Epithelial cell of esophagus (primary cell): ENCODE measurements at places on chromosomes 4 and X.
A peak's percentile ranks its signal among the peaks of the same experiment; 100 is the strongest.

GRCh38 chr4:159697322-159698283 lies 594.7 kb downstream of the RAPGEF2 start:
- DNase-seq = peak; percentile 9

DNA sequence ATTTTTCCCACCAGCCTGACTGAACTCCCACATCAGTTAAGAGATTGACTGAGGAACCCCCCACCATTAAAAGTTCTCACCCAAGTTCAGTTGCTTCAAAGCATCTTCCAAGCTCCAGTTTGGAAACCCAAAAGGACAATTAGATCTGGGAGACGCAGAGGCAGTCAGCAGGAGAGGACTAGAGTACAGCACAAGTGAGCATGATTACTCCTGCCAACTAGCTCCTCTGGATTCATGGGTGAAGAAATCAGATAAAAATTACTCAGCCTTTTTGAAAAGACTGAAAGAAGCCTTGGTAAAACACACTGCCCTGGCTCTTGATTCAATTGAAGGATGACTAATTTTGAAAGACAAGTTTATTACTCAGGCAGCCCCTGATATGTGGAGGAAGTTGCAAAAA lies 297.5 kb downstream of the ADAM29 start:
- no peak for DNase-seq

GRCh38 chr4:46594661-46595060 lies 204.7 kb upstream of the GABRA2 start:
- DNase-seq = no peak

DNA sequence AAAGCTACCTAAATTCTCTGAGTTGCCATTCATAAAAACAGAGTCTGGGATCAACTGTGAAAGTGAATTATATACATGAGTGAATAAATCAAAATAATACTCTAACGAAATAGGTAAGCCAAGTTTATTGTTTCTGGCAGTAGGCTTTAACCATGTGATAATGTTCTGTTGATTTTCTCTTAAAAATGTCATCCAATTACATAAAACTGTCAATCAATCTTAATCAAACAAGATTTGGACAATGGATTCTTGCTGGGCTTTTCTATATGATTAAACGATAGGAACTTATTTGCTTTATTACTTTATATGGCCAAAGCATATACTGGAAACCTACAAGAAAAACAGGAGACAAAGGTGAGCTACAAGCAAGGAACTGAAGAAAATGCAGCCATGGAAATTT lies 148.8 kb downstream of the INPP4B start:
- no peak for DNase-seq

DNA sequence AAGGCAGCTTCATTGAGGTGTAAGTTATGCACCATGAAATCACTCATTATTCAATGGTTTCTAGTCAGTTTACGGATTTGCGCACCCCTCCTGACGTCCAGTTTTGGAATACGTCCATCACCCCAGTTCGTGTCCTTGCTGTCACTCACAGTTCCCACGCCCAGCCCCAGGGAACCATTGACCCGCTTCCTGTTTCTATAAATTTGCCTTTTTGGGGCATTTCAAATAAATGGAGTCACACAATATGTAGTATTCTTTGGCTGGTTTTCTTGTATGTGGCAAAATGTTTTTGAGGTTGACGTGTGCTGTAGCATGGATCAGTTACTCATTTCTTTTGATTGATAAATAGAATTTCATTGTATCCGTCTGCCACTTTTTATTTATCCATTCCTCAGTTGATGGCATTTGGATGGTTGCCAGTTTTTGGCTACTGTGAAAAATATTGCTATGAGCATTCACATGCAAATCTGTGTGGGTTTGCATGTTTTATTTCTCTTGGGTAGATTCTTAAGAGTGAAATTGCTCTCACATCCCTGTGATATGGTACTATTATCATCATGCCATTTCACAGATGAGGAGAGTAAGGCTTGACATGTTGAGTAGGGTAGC lies 18.4 kb upstream of the SORCS2 start:
- no peak for DNase-seq

- DNase-seq = no peak
These were observed 22.3 kb downstream of the UBA6 start for GRCh38 chr4:67678612-67679011.

DNA sequence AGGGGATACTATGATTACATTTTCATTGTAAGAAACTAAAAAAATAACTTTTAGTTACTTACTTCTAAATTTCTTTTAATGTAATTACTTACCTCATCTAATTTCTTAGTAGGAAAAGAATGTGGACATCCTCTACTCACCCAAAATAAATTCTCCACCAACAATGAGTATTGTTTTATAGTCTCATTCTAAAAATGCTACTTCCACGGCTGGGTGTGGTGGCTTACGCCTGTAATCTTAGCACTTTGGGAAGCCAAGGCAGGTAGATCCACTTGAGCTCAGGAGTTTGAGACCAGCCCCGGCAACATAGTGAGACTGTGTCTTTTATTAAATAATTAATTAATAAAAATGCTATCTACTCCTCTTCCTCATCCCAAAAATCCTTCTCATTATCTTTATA lies 99.8 kb downstream of the PPA2 start:
- no peak for DNase-seq

DNA sequence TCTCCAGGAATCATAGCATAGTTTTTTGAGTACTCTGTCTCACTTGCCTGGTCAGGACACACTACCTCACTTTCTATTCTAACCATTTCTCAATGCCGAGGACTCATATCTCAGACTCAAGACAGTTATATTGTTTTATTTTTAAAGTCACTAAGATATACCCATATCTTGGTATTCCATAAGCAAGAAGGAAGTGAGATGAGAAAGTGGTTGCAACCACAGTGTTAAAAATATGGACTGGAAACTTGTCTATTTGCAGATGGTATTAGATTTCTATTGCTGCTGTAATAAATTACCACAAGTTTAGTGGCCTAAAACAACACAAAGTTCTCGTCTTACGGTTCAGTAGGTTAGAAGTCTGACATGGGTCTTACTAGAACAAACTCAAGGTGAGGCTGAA lies 344.8 kb upstream of the MAGEB2 start:
- DNase-seq = no peak

DNA sequence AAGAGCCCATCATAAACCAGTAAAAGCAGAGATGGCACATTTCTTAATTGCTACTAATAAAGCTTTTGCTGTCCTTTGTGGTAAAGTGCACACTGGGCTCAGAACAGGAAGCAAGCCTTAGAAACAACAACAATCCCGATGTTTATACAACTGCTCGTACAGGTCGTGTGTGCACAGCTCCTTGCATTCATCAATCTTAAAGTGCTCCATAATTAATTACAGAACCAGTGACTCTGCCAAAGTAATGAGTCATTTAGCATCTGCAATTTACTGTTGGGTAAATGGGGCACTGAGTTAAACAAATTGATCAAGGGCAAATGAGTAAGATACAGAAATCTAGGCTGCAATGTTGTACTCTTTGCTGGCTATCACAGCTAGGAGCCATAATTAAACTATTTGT lies 61.3 kb upstream of the TXK start:
- DNase-seq = peak; percentile 34

DNA sequence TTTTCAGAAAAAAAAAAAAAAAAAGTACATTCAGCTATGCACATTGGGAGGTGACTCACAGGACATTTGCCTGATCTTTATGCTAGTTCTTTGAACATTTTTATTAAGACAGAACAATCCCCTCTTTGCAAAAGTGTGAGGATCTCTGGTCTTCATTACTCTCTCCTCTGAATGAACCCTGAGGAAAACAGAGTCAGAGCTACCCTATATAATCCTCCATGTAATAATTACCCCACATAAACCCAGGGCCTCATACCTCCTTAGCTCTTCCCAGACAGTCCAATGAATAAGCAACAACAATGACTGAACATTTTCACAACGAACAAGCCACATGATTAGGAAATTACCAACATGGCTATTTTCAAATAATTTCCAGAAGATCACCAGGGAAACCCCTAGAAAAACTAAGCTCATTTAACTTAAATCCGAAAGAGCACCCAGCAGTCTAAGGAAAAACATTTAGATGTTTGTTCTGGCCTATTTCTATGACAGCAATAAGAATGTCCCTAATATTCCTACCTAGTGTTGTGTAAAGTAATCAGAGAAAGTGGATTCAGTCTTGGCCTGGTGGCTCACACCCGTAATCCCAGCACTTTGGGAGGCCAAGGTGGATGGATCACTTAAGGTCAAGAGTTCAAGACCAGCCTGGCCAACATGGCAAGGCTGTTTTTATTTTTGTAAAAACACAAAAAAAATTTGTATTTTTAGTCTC lies 37.8 kb downstream of the TBC1D9 start:
- DNase-seq = peak; percentile 61

DNA sequence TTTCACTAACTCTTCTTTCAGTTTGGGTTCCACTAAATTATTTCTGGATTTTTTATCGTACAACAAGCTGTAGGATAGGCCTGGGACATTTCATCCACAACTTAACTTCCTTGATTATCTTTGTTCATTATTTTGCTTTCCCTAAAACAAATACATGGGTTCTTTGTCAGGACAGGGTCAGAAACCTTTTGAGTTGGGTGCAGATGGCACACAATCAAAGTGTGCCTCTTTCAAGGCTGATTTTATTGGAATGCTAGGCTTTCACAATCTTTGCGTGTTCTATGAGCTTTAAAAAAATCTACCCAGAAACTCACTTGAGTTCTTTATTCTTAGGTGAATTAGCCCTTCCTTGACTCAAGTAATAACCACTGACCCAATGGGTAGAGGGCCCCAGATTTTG lies 348.4 kb downstream of the FAM47B start:
- no peak for DNase-seq

DNA sequence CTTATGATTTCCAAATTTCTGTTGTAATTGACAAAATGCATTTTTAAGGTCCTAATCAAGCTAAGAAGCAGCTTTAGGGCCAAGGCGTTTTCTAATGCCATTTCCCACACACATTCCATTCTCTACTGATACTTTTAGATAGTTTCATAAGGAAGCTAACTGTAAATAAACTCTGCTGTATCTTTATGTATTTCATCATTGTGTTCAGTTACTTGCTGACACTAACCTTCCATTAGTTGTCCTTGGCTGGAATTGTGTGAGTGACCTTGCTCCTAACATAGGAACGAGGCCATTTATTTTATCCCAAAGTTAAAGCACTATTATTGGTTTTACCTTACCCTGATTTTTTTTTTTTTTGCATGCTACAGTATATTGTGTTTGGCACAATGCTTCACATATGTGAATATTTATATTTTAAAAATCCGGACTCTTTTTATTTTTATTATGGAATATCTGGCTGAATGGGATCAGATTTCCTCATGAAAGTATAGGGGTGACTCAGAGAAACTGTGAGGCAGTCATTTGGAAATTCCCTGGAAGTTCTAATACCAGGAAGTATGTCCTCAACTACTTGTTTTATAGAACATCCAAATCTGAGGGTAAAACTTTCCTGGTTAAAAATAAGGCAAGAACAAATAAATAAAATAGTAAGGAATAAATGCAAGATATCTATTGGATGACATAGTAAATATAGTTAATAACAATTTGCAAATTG lies 62.7 kb upstream of the SORBS2 start:
- DNase-seq = peak; percentile 76

DNA sequence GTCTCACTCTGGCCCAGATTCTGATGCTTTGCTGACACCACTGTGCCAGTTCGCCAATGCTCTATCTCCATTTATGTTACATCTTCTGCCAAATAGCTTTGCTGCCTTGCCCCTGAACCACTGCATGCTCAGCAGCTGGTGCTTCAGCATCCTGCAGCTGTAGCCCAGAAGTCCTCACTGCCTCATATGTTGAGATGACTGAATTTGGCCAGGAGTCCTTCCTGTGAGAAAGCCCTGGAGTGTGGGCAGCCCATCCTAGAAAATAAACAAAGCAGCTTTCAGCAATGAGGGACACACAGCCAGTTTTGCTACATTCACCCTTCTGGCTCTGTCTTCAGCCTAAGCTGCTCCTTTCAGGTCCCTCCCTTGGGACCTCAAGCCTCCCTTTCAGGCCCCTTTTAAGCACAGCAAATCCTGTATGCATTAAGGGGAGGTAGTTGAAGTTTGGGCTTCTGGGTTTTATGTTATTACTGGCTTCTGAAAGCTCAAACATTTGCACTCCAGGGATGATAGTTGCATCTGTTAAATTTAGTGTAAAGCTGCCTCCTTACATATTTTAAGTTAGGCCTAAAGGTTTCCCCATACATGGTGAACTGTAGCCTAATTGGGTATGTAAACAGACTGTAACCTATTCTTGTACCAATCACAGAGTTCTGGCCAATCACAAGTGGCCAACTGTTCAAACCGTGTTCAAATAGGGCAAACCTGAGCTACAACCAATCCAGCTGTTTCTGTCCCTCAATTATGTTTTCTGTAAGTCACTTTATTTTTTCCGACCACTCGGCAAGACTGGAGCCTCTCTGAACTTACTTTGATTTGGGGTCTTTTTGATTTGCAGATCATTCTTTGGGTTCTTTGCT lies 2.1 kb upstream of the TMEM165 start:
- peak; percentile 32 for DNase-seq

DNA sequence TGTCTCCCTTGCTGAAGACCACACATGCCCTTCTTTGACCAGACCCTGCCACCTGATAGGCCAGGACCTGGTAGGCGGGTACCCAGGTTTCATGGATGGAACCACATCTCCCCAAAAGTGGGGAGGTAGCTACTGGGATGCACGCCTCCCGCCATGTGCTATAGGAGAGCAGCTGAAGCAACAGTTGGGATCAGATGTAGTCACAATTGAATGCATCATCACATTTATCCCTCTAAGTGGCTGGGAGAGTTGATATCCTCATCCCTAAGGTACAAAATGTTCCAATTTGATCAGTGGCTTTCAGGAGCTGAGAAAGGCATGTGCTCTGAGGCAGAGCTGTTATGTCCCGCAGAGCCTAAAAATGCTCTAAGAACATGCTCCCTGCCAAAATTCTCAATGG lies 54.0 kb upstream of the MTM1 start:
- DNase-seq = no peak

DNA sequence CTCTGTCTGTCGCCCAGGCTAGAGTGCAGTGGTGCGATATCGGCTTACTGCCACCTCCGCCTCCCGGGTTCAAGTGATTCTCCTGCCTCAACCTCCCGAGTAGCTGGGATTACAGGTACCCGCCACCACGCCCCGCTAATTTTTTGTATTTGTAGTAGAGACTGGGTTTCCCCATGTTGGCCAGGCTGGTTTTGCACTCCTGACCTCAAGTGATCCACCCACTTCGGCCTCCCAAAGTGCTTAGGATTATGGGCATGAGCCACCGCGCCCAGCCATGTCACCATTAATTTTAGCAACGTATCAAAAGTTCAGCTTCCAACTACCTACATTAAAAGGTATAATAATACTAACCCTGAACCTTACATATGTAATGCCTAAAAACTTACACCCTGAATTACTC lies 940 bp upstream of the UTP3 start:
- DNase-seq = no peak
